Activated T-cell treated with anti-CD3 and anti-CD28 coated beads for 48 hours (primary cell): ENCODE measurements at places on chromosomes 4 and X.

GRCh38 chrX:46710927-46711623 is 47.8 kb downstream of the SLC9A7 start:
- DNase-seq: no peak

GRCh38 chrX:118115953-118116712 is 477 bp downstream of the KLHL13 start:
- DNase-seq: peak; percentile 1

- no peak for DNase-seq
Observed at GRCh38 chr4:147791865-147792264, 60.0 kb downstream of the ARHGAP10 start.

GRCh38 chr4:75555294-75556164 is at the start of gene ODAPH:
TSS of gene ODAPH (plus strand) at chr4:75556066. CDS start at chr4:75556083, 17 bp downstream.
- DNase-seq: peak; percentile 12

GRCh38 chr4:122914292-122914904 is 8.0 kb downstream of the NUDT6 start:
- DNase-seq: no peak

DNA sequence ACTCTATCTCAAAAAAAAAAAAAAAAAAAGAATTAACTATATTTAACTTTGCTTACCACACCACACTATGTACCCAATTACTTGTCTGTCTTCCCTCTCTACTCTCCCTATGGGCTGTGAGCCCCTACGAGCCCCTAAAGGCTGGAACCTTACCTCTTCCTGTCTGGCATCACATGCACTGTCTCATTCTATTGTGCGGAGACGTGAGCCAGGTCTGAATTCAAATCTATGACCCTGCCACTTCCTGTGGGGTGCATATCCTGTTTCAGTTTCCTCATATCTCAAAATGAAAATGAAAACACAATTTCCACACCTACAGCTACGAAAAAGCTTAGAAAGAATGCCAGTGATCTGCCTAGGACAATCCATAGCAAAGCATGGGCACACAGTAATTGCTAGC is 42.9 kb upstream of the HS3ST1 start:
- no peak for DNase-seq

- DNase-seq: no peak
Observed at GRCh38 chrX:125094901-125095300, 224.8 kb upstream of the TEX13C start.

DNA sequence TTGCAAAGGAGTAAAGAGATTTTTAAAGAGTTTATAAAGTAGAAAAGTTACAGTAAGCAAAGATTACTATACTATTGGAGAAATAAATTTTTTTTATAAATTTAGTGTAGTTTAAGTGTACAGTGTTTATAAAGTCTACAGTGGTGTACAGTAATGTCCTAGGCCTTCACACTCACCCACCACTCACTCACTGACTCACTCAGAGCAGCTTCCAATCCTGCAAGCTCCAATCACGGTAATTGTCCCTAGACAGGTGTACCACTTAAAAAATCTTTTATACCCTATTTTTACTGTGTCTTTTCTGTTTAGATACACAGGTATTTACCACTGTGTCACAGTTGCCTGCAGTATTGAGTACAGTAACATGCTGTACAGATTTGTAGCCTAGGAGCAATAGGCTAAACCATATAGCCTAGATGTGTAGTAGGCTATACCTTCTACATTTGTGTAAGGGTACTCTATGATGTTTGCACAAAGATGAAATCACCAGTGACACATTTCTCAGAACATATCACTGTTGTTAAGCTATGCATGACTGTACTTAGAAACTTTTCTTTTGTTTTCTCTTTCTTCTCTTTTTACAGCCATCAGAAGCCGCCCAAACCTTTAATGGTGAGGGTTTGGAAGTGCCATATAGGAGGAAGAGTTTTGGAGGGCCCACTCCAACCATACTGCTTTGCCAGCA is 11.8 kb upstream of the SH3RF1 start:
- DNase-seq: no peak

- no peak for DNase-seq
Observed at GRCh38 chrX:114635986-114636385, 52.1 kb downstream of the HTR2C start.

DNA sequence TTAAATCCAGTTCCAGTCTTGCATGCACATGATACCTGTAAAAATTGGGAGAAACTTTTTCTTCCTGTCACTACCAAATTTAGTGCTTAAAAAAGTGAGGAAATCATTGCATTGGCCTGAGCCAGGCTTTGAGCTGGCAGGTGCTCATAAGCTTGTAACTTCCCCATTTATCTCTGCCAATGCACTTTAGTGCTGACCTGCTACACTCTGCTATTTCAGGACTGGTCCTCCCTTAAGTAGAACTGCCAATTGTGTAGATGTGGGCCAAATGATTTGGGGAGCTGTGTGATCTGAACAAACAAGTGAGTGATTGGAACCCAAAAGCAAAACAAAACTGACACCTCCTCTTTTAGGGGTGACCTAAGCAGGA is 51.8 kb downstream of the ZNF827 start:
- DNase-seq: no peak

- DNase-seq: no peak
Observed at GRCh38 chrX:124254611-124255010, 77.8 kb upstream of the TEX13D start.

DNA sequence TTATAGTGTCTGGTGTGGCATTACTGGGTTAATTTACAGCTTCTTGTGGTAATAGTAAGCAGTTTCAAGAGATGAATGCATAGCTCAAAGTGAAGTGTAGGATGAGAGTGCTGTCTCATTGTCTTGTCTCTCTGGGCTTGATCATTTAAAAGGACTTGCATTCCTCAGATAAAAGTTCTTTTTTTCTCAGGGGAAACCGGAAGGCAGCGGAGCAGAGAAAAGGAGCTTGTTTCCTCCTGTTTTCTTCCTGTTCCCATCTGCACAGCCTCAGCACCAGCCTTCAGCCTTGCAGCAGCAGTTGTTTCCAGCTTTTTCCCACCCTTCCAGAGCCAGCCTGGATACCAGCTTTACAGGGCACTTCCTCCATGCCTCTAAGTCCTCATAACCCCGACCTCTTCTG is 61.4 kb upstream of the LGI2 start:
- no peak for DNase-seq

DNA sequence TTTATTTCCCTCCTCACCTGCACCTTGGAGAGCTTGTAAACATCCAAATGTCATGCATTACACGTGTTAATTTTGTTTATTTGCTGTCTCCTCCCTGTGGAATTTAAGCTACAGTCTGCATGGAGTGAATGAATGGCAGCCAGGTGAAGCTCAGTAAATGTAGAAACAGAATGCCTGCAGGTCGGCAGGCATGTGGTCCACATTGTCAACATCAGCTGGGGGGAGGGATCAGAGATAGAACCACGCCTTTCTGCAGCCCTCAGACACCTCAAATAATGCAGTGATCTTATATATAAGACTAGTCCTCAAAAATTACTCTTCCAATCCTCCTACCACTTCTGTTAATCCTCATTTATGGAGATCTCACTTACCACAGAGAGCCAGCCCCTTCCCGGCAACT is 131.2 kb upstream of the KIT start:
- DNase-seq: no peak

DNA sequence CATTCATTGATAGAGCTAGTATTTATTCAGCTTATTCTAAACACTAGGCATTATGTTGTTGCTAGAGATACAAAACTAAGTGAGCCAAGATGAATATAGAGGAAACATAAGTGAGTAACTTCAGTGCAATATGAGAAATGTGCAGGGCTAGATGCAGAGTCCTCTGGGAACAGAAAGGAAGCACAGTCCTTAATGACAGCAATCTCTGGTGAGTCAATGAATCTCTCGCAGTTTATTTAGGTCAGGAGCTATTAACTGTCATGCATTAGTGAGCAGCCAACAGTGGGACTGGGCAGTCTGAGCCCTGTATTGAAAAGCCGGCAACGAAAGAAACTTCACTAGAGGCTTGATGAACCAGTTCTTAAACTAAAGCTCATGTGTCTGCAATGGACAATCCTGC is 598.1 kb upstream of the MAGEB2 start:
- DNase-seq: no peak

GRCh38 chr4:72558655-72559054 is 10.4 kb downstream of the ADAMTS3 start:
- no peak for DNase-seq

DNA sequence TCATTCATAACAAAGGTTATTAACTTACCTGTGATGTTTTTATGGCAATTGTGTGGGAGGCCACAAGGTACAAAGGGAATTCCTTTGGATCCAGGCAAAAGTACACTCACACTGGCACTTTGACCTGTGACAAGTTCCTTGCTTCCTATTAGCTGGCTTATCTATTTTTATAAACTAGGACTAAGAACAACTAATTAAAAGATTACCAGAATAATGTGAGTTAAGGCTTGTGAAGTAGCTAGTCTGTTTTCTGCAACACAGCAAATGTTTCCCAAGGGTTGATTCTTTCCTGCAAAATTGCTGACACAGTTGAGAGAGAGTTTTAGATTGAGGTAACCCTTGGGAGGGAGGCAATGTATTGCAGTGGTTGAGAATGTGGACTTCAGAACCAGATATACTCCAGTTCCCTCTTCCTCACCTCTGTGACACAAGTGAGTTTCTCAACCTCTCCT is 107.9 kb downstream of the CPEB2 start:
- DNase-seq: no peak

GRCh38 chr4:145824463-145824862 is 114.2 kb downstream of the ZNF827 start:
- DNase-seq: no peak

GRCh38 chr4:175460414-175460813 is 351.6 kb downstream of the GPM6A start:
- no peak for DNase-seq

DNA sequence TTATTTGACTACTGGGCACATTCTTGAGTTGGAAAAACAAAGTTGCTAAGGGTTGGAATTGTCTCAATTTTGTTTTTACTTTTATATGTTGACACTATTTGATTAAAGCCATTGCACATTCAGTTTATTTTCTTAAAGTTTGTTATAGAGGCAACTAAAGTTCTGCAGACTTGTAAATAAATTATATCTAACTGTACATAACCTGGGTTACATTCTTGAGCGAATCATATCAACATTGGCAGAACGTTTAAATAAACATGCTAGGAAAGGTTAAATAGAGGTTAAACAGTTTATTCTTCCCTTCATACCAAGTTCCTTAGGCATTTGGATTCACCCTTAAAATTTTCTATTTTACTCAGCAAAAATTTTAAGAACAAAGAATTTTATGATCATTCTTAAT is 74.5 kb downstream of the UCHL1 start:
- no peak for DNase-seq

- no peak for DNase-seq
Observed at GRCh38 chr4:70754990-70755688, 33.4 kb downstream of the RUFY3 start.

GRCh38 chr4:184653650-184654049 is 4.1 kb downstream of the PRIMPOL start:
- DNase-seq: no peak

GRCh38 chrX:6226596-6227452 is 1.8 kb downstream of the NLGN4X start:
- DNase-seq: no peak

DNA sequence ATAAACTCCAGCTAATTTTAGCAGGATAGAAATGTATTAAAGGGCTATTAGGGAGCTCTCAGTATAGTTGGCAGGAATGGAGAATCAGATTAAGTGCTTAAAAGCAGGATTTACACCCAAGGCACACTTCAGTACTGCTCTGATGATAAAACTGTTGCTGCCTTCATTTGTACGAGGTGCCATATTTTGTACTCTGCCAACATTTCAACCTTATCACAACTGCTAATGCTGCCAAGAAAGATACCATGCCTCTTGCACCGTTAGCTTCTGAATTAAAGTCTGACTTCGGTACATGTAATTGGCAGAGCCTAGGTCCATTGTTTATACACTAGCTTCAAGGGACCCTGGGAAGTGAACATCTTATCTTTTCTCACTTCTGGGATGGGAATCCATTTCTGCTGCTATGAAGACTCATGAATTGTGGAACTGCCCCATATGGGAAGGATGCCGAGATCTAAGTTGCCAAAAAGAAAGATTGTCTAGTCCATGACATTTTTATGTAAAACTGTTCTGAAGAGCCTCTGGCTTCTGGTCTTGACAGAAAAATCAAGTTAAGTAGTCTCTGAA is 624.0 kb upstream of the IGFBP7 start:
- no peak for DNase-seq

- DNase-seq: no peak
Observed at GRCh38 chr4:116016201-116016600, 902.8 kb upstream of the NDST4 start.

- DNase-seq: no peak
Observed at GRCh38 chrX:9825129-9825790, 39.0 kb downstream of the SHROOM2 start.

DNA sequence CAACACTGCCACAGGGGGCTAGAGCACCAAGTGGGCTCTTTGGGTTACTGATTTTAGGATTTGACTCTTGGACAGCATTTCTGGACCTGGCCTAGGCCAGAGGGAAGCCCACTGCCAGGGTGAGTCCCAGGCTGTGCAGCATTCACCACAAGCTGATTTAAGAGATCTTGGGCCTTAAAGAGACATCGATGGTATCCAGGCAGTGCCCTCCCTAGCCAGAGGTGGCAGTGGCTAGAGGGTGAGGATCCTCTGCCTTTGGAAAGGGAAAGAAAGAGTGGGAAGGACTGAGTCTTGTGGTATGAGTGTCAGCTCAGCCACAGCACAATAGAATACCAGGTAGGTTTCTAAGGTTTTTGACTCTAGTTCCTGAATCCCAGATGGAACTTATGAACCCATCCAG is 613.9 kb downstream of the FAT4 start:
- no peak for DNase-seq

GRCh38 chr4:6055030-6055429 is 36.8 kb upstream of the C4orf50 start:
- DNase-seq: no peak

GRCh38 chrX:145190801-145191389 is 56.4 kb upstream of the SPANXN1 start:
- DNase-seq: no peak

- DNase-seq: no peak
Observed at GRCh38 chrX:40261833-40262156, 164.0 kb upstream of the BCOR start.

DNA sequence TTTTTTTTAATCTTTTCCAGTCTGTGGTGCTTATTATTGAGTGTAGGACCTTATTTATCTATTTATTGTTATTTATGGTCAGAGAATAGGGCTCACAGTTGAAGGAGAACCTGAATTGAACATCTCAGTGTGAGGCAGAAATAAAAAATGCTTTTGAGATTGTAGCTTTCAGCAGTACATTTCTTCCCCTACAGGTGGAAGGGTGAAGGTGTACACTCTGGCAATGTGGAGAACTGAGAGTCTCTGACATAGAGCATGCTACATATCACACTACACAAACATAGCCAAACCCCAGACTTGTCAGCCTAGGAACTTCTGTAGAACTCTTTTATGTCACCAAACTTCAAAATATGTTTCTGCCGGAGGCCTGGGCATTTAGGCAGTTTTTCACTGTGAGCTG is 140.2 kb downstream of the STIM2 start:
- no peak for DNase-seq
